ENCODE measurements at places on chromosomes 4 and X.

- no peak for DNase-seq
These were observed 188.0 kb downstream of the STIM2 start for GRCh38 chr4:27048429-27049238.

- no peak for DNase-seq
These were observed 18.6 kb upstream of the CAPN6 start for GRCh38 chrX:111288841-111289240.

- no peak for DNase-seq
These were observed 331 bp downstream of the SETD7 start for GRCh38 chr4:139555705-139556070.

GRCh38 chr4:39456946-39457763, 1.6 kb downstream of the RPL9 start:
- DNase-seq = no peak

GRCh38 chr4:158376106-158376840, 145.4 kb upstream of the RXFP1 start:
- DNase-seq = no peak

GRCh38 chrX:42143866-42144592, 220.7 kb upstream of the CASK start:
- DNase-seq = no peak

DNA sequence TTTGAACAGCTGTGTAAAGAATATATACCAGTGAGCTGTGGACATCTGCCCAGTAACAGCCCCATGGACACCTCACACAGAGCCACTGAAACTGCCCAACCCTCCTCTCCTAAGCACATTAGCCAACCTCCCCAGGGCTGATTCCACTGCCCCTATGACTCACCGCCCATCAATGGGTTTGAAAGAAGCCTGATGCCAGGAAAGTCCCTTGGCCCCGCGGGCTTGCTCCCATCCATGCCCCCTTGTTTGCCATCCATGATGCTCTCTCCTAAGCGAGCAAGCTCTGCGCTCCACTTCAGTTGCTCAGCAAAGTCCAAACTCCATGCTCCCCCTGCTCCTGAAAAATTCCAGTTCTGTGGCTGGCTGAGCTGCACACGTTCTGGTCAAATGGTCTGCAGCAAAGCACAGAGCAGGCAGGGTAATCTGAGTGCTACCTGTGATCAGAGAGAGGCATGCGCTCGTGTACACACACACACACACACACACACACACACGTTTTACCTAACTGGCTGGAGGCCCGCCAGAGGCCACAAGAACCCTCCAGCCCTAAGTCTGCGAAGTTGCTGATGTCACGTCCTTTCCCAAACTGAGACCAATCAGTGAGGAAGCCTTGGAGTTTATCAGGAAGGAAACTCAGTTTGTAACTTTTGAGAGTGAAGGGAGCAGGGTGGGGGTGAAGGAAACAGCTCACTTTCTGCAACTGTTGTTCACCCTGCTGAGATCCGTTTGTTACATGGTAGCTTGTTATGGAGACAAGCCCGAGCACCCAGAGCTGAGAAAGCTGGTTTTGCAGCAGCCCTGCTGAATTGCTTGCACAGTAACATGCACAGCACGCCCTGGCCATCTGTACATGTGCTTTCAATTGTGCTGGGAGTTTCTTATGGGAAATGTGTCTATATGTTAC, at the start of gene ASB9:
TSS of gene ASB9 (minus strand) at position 466 of the 904 bp plus-strand sequence. CDS start at position 257, 209 bp downstream.
- DNase-seq = no peak

DNA sequence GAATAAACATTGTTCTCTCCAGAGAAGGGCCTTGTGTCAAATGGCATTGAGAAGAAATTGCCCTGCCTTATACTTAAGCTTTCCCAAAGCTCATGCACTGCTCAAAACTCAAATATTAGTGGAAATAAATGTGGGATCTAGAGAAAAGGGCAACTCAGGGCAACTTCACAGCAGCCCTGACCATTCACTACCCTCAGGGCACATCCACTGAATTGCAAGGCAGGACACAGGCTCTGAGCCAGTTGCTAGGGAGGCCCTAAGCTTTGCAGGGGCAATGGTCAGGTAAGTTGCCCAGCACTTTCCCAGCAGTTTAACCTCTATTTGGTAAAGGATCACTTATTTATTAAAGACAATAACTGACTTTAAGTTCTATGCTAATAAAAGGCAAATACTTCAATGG, 255.3 kb upstream of the TEX13A start:
- no peak for DNase-seq

- DNase-seq = no peak
These were observed 18.8 kb downstream of the LDOC1 start for GRCh38 chrX:141158084-141158483.

GRCh38 chrX:111543212-111543741, 31.8 kb downstream of the SERTM2 start:
- no peak for DNase-seq

DNA sequence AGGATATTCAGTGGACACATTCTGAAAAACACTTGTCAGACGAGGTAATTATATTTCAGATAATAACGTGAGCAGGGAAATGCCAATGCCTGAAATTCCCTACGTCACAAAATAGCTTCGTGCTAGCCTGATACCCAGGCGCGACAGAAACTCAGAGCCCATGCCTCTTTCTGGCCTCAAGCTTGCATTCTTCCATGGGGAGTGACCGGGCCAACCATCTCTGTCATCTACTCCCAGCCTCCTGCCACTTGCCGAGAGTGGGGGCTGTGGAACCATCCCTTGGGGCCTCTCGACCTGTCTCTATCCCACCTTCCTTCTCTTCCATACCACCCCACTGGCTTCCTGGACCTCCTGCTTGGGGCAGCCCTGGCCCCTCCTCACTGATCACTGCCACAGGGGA, 34.5 kb upstream of the CDKN2AIP start:
- DNase-seq = no peak

GRCh38 chrX:103197721-103198306, 17.1 kb upstream of the BEX4 start:
- DNase-seq = no peak

DNA sequence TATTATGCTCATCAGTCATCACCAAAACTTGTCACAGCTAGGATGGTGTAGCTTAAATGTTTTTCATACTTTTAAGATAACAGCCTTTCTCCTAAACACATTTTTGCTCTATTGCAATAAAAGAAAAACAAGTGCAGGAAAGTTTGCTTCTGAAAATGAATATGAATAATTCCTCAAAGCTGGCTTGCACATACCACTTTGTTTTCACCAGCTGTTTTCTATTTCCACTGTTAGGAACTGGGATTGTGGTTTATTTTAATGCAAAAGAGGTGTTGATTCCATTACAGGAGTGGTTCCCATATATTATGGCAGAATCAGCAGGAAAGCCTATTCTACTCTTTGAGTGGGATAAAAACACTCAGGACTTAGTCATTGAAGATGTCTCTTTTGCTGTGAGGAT, 145.9 kb downstream of the PPA2 start:
- no peak for DNase-seq

- no peak for DNase-seq
These were observed 23.4 kb upstream of the CT47A1 start for GRCh38 chrX:121008920-121009319.

- peak; percentile 53 for DNase-seq
These were observed 103.0 kb upstream of the MBNL3 start for GRCh38 chrX:132591719-132592275.

GRCh38 chr4:55169352-55169961, 44.1 kb upstream of the KDR start:
- peak; percentile 11 for DNase-seq

DNA sequence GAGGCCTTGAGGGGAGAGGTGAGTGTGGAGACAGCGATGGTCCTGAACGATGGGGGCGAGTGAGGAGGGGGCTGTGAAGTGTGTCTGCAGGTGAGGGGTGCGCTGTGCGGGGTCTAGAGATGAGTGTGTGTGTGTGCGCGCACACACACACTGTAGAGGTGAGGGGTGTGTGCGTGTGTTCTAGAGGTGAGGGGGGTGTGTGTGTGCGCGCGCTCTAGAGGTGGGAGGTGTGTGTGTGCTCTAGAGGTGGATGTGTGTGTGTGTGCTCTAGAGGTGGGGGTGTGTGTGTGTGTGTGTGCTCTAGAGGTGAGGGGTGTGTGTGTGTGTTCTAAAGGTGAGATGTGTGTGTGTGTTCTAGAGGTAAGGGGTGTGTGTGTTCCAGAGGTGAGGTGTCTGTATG, 574 bp downstream of the BST1 start:
- DNase-seq = no peak

- no peak for DNase-seq
These were observed 41.9 kb upstream of the APLN start for GRCh38 chrX:129696463-129697155.

- no peak for DNase-seq
These were observed 784 bp downstream of the MAP7D3 start for GRCh38 chrX:136250191-136251040.

- no peak for DNase-seq
These were observed 48.6 kb downstream of the TMEM164 start for GRCh38 chrX:110051559-110051958.

DNA sequence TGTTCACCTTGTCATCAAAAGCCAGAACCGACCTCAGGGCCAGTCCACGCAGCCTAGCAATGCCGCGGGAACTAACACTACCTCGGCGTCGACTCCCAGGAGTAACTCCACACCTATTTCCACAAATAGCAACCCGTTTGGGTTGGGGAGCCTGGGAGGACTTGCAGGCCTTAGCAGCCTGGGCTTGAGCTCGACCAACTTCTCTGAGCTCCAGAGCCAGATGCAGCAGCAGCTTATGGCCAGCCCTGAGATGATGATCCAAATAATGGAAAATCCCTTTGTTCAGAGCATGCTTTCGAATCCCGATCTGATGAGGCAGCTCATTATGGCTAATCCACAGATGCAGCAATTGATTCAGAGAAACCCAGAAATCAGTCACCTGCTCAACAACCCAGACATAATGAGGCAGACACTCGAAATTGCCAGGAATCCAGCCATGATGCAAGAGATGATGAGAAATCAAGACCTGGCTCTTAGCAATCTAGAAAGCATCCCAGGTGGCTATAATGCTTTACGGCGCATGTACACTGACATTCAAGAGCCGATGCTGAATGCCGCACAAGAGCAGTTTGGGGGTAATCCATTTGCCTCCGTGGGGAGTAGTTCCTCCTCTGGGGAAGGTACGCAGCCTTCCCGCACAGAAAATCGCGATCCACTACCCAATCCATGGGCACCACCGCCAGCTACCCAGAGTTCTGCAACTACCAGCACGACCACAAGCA, 898 bp downstream of the UBQLN2 start:
- DNase-seq = no peak

- no peak for DNase-seq
These were observed 41.3 kb downstream of the DOCK11 start for GRCh38 chrX:118536687-118537461.

- DNase-seq = no peak
These were observed 3.0 kb downstream of the NLGN3 start for GRCh38 chrX:71147496-71148277.

GRCh38 chr4:112296949-112297880, at the start of gene ALPK1:
Gene ALPK1, plus strand, starts transcription at chr4:112297369.
- DNase-seq = no peak

DNA sequence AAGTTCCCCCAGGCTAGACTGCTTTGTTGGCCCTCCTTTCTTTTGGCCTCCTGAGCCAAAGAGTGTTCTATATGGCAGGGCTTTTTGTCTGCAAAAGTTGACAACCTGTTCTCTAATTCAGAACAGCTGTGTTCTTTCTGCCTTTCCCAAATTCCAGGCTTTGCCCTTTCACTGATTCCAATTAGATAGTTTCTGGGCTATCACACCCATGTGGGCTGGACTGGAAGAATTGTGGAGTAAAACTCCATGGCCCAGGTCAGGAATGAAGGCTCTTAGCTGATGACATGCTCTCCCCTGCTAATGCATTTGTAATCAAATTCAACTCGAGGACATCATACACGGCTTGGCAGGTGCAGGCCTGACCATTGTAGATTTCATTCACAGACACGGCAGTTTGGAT, 19.4 kb downstream of the BMP3 start:
- no peak for DNase-seq

DNA sequence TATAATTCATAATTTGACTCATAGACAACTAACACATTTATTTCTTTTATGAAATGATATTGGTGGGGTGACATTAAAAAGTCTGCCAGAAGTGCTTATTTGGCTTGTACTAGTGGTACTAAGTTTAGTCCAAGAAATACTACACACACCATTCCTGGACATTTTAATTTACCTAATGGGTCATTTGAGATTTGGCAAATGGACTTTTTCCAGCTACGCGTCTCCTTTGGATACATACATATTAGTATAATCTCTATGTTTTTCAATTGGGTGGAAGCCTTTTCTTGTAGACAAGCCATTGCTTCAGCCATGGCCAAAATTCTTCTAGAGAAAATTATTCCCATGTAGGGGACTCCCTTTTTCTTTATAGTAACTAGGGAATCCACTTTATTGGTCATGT, 968.5 kb downstream of the C4orf33 start:
- no peak for DNase-seq

GRCh38 chrX:120331116-120331515, 19.9 kb upstream of the TMEM255A start:
- DNase-seq = no peak

GRCh38 chr4:85448906-85449890, 25.8 kb upstream of the ARHGAP24 start:
- no peak for DNase-seq

DNA sequence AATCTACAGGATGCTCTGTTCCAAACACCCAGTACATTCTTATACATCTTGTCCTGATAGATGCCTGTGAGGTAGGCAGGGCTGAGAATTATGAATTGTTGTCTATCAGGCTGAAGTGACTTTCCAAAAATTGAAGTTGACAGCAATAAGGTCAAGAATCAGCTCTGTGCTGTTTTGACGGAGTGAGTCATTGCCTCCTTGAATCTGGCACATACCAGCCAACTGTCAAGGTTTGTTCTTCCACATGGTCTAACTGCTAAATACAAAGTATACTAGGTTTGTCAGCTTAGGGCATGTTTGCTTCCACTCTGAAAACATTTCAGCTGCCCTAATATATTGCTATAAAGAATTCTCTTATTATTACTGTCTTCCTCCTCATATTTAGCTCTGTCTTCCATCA, 32.3 kb downstream of the SH3RF1 start:
- no peak for DNase-seq

DNA sequence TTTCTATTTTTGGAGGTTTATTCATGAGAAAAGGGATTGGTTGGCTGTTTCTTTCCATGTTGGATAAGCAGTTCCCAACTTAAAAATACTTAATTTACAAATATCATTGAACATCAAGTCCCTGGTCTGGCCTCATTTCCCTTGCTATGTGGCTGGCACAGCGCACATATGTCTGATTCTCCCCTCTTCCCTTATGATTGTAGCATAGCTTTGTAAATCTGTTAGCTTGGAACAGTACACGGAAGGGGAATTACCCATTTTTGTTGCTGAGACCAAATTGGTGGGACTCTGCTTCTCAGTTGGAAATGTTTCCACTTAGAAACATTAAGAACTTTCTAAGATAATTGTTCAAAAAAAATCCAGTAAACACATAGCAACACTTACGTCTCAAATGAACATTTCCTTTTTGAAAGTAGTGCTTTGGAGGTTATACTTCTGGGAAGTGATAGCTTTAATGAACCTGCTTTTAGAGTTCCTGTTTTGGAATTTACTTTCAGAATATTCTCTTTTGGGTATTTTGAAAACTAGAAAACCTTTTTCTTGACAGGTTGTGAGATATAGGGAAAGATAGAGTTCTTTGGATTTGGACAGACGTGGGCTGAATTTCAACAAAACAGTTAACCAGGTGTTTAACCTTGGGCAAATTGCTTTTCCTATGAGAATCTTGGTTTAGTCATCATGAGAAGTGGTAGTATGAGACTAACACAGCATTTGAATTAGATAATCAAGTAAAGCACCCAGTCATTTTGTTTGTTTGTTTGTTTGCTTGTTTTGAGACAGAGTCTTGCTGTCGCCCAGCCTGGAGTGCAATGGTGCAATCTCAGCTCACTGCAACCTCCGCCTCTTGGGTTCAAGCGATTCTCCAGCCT, 47.3 kb downstream of the STIM2 start:
- no peak for DNase-seq

GRCh38 chr4:127469959-127470809, 162.6 kb upstream of the INTU start:
- no peak for DNase-seq
